Activated T-helper 1 cell treated with anti-CD3 and anti-CD28 coated beads, Interleukin-12 subunit alpha, Interleukin-12 subunit beta, Interleukin-2, Interleukin-4 antibody, amounts not matched to agents 30 ng/mL and 10 ng/mL and 1 ng/mL, durations not matched to agents 14 hours and 24 hours and 36 hours (primary cell): ENCODE measurements at places on chromosomes 6 and 20.

DNA sequence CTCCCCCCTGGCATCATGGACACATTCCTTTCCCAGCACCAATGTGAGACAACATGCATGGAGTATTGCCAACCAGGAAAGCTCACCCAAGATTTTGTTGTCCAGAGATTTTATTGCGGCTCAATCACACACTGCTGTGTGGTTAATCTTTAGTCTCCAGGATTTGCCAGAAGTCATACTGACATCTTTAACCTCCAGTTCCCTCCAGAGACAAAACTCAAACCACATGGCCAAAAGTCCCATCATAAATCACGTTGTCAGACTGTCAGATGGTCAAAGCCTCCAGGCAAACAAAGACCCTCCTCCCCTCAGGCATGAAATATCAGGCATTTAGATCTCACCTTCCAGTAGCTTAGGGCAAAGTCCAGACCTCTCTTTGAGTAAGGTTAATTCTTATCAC, 97.3 kb upstream of the OPRM1 start:
- no peak for DNase-seq
- no peaks in the 10 kb centered on the region for H3K27me3 ChIP-seq
- H3K36me3 ChIP-seq: no peaks in the 10 kb centered on the region
- H3K27ac ChIP-seq: no peak overlapping the region
- no peak overlapping the region for H3K4me3 ChIP-seq

- peaks cover 10% of the 10 kb centered on the region for H3K4me1 ChIP-seq
- no peak overlapping the region for H3K27ac ChIP-seq
- no peak for DNase-seq
- no peak overlapping the region for H3K4me3 ChIP-seq
Observed at GRCh38 chr20:57525328-57526086, 567 bp upstream of the CTCFL start.

GRCh38 chr6:158353883-158354877, 41.9 kb downstream of the TULP4 start:
- no peak for DNase-seq
- H3K4me3 ChIP-seq: no peak overlapping the region
- no peaks in the 10 kb centered on the region for H3K36me3 ChIP-seq
- no peaks in the 10 kb centered on the region for H3K27me3 ChIP-seq
- H3K27ac ChIP-seq: no peak overlapping the region

GRCh38 chr6:44043479-44044153, 83.6 kb downstream of the MRPL14 start:
- H3K27ac ChIP-seq: no peak overlapping the region
- no peak for DNase-seq
- H3K4me1 ChIP-seq: peaks cover under 1% of the 10 kb centered on the region

GRCh38 chr6:91198588-91199255, 611.9 kb upstream of the MAP3K7 start:
- H3K36me3 ChIP-seq: no peaks in the 10 kb centered on the region
- H3K4me3 ChIP-seq: no peak overlapping the region
- H3K27me3 ChIP-seq: no peaks in the 10 kb centered on the region
- H3K27ac ChIP-seq: no peak overlapping the region
- DNase-seq: no peak

DNA sequence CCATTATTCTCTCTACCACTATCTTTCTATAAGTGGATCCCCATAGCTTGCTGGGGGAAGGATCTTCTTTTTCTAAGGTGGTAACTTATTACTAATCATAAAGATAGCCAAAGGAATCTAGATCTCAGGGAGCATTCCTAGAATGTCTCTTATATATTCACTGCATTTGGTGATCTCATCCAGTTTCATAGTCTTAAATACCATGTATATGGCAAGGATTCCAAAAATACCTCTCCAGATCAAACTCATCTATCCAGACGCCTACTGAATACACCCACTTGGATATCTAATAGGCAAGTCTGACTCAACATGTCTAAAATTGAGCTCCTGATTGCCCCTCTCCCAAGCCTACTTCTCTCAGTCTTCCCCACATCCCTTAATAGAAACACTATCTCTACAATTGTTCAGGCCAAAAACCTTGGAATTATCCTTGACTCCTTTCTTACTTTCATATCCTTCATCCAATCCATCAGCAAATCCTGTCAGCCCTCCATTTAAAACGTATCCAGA, 264.4 kb downstream of the HACE1 start:
- no peak for DNase-seq
- no peaks in the 10 kb centered on the region for H3K36me3 ChIP-seq
- H3K27me3 ChIP-seq: peaks cover 3% of the 10 kb centered on the region
- H3K4me1 ChIP-seq: no peaks in the 10 kb centered on the region
- H3K27ac ChIP-seq: no peak overlapping the region

GRCh38 chr6:31651602-31652191, 764 bp downstream of the BAG6 start:
- H3K4me1 ChIP-seq: peaks cover 37% of the 10 kb centered on the region
- H3K4me3 ChIP-seq: peak overlapping the region; percentile 93
- peak overlapping the region; percentile 100 for H3K27ac ChIP-seq
- no peaks in the 10 kb centered on the region for H3K27me3 ChIP-seq
- H3K36me3 ChIP-seq: peaks cover 42% of the 10 kb centered on the region
- DNase-seq: no peak

DNA sequence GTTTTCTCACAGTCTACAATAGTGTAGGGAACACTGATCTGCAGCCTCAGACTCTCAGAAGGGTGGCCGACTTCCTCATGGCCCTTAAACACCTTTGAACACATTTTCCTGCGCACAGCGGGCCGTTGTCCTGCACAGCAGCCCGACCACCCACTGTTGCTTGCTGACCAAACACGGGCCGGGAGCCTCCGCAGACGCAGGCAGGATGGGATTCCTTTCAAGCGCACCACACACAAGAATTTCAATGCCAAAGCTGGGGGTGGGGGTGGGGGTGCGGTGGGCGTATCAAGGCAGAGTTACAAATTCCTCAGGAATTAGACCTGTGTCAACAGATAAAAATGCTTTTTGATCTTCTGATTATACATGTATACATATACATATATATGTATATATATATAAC, 74.5 kb downstream of the HUS1B start:
- H3K27ac ChIP-seq: peak overlapping the region; percentile 48
- DNase-seq: no peak
- H3K4me3 ChIP-seq: peak overlapping the region; percentile 7
- peaks cover 9% of the 10 kb centered on the region for H3K36me3 ChIP-seq
- no peaks in the 10 kb centered on the region for H3K27me3 ChIP-seq
- peaks cover 34% of the 10 kb centered on the region for H3K4me1 ChIP-seq

GRCh38 chr6:11426571-11426970, 111.0 kb upstream of the TMEM170B start:
- no peaks in the 10 kb centered on the region for H3K36me3 ChIP-seq
- H3K27ac ChIP-seq: no peak overlapping the region
- H3K4me1 ChIP-seq: peaks cover 53% of the 10 kb centered on the region
- no peaks in the 10 kb centered on the region for H3K27me3 ChIP-seq
- DNase-seq: no peak
- no peak overlapping the region for H3K4me3 ChIP-seq

DNA sequence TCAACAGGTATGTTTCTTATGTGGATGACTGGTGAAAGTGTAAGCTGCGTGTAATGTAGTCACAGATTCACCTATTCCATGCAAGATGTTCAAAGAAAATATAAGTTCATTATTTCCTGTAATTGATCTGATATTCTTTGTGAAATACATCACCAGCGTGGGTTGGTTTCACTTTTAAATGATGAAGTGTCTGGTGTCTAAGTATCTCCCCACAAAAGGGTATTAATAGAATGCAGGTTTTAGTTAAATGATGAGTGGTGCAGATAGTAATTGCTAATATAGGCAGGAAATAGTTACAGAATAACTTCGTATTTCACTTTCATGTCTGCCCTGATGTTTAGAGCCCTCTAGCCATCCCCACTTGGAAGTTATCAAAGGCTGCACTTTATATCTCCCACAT, 22.2 kb downstream of the PGBD1 start:
- no peak overlapping the region for H3K4me3 ChIP-seq
- peaks cover 5% of the 10 kb centered on the region for H3K27me3 ChIP-seq

DNA sequence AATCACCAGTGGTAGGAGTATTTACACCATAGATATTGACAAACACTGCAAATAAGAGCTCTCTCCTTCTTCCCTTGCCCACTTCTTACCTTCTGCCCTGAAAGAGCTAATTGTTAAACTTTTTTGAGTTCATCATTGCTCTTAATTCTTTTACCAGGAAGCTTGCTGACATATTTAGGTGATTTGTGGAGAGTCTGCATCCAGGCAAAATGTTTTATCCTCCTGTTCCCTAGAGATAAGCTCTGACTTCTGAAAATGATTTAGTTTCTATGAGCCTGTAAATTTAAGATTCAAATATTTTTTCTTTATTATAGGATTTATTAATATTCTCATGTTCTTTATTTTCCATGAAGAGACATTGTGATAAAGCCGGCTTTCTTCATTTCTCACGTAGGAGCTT, 81.5 kb downstream of the ADGRB3 start:
- no peak overlapping the region for H3K27ac ChIP-seq
- H3K36me3 ChIP-seq: no peaks in the 10 kb centered on the region
- no peak for DNase-seq
- H3K27me3 ChIP-seq: no peaks in the 10 kb centered on the region
- H3K4me3 ChIP-seq: no peak overlapping the region
- H3K4me1 ChIP-seq: no peaks in the 10 kb centered on the region

DNA sequence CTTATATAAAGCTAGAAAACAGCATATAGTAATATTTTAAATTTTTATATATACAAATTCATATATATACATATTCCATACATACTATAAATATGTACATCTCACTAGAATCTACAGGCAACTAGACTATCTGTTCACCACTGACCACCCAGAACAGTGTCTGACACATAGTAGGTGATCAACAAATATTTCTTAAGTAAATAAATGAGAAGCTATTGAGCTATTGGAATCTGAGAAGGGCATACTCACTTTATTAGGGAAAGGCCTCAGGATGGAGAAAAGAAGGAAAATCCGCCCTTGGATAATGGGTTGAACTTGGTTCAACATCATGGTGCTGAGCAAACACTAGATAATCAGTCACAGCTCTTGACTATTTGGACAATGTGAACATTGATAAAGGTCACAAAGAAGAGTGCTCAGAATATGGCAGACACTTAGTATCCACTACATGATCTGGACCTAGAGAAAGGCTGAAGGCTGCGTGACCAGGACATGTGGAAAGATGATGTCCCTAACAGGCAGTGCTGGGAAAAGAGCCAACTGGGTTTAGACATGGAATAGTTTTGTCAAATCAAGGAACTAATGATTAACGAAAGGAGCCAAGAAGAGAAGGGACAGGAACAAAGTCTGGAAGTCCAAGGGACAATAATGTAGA, 186.1 kb downstream of the TASP1 start:
- H3K27me3 ChIP-seq: no peaks in the 10 kb centered on the region
- DNase-seq: no peak
- no peak overlapping the region for H3K27ac ChIP-seq
- H3K4me3 ChIP-seq: no peak overlapping the region
- H3K4me1 ChIP-seq: no peaks in the 10 kb centered on the region
- H3K36me3 ChIP-seq: no peaks in the 10 kb centered on the region

DNA sequence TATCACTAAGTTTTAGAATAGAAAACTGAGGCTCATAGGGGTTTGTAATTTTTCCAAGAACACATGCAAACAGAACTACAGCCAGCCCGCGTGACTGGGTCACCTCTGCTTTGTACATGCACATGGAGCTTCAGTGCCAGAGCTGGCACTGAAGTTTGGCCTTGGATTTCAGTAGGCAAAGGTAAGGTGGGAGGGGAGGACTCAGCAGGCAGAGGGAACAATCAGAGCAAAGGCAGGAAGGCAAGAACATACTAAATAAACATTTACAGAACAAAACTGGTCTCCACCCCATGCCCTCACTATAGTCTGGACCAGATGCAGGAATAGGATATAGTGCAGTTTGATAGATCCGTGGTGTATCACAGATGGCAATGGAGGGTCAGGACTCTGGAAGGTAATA, 13.6 kb upstream of the ABRACL start:
- no peak overlapping the region for H3K4me3 ChIP-seq
- H3K27ac ChIP-seq: no peak overlapping the region
- H3K4me1 ChIP-seq: no peaks in the 10 kb centered on the region
- peaks cover 1% of the 10 kb centered on the region for H3K36me3 ChIP-seq
- no peak for DNase-seq
- H3K27me3 ChIP-seq: peaks cover 6% of the 10 kb centered on the region

DNA sequence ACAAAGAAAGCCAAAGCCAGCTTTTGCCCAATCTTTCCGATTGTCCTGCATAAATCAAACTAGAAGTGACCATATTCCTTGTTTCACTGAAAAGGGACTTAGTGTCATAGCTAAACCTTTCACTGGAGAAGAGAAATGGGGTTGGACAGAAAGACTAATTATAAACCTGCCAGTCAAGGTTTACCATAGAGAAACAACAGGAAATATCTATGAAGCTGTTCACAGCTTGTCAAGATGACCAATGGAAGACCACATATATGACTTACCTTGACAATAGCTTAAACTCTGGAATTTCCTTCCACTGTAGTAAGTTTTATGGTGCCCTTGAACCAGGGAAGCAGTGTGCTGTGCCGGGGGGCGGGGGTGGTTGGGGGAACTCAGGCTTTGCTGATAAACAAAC, 107.7 kb upstream of the PHACTR1 start:
- no peaks in the 10 kb centered on the region for H3K36me3 ChIP-seq
- H3K27ac ChIP-seq: no peak overlapping the region
- peaks cover 8% of the 10 kb centered on the region for H3K27me3 ChIP-seq
- DNase-seq: no peak

DNA sequence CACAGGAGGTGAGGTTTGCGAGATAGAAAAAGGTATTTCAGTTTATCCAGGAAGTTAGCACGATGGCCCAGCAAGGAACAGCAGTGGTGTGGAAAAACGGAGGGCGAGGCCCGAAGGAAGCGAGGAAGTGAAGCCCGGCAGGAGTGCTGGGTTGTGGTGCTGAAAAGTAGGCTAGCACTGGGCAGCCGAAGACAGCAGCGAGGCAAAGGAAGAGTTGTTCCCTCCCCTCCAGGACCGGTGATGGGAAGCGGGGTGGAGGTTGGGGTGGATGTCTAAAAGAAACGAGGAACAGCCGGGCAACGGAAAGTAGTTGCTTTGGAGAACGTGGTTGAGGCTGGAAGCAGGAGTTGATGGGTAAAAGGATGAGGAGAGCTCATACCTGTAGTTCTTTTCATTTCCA, 1.4 kb downstream of the METTL24 start:
- no peak for DNase-seq
- H3K36me3 ChIP-seq: no peaks in the 10 kb centered on the region
- no peaks in the 10 kb centered on the region for H3K4me1 ChIP-seq

- H3K27ac ChIP-seq: no peak overlapping the region
- no peak for DNase-seq
- H3K4me1 ChIP-seq: no peaks in the 10 kb centered on the region
- no peaks in the 10 kb centered on the region for H3K36me3 ChIP-seq
- no peak overlapping the region for H3K4me3 ChIP-seq
- H3K27me3 ChIP-seq: peaks cover 2% of the 10 kb centered on the region
Observed at GRCh38 chr6:34570066-34570833, 14.1 kb upstream of the SPDEF start.
